H9 (cell line): ENCODE measurements at places on chromosomes 6 and 20.

DNA sequence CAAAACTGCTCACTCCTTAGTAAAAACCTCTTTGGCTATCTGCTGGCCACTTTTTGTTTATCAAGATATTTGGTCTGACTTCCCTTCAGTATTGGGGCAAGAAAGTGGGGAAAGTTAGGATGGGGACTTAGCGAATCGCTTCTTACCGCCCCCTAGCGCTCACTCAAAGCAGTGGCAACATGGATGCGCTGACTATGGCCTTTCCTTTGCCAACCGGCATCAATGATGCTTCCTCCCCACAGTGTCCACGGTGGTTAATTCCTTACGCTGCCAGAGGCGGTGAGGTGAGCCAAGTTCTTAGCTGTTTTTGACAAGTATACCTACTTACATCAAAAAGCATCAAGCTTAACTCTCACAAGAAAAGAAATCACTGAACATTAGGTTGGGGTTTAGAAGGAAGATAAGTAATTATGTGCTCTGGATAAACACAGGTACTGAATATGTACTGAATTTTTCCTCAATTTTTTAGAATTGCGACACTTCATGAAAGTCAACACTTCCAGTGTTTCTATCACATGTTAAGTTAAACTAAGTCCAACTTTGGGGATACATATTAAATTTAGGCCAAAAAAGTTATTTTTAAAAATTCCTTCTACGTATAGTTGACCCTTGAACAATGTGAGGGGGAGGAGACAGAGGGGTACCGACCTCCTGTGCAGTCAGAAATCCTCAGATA lies 86.7 kb downstream of the GMDS start:
- DNase-seq, result peak; percentile 86

- DNase-seq, result peak; percentile 58
Observed at GRCh38 chr20:45111799-45112471, 3.0 kb downstream of the WFDC5 start.

DNA sequence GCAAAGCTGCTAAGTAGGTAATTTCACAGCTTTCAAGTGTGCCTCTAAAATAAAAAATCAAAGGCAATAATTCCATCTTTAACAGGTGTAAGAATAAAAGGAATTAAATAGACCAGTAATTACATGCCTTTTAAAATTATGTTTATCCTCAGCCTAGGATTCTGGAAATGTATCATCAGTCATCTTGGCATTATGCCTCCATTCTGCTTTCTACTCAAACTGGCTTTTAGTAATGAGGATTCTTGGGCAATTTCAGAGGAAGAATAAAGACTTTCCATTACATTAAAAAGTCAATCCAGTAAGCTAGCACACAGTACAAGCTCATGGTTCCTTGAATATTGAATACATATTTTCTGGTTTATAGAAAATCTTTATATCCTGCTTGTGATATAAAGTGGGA lies 44.7 kb downstream of the GSTA2 start:
- no peak for DNase-seq

DNA sequence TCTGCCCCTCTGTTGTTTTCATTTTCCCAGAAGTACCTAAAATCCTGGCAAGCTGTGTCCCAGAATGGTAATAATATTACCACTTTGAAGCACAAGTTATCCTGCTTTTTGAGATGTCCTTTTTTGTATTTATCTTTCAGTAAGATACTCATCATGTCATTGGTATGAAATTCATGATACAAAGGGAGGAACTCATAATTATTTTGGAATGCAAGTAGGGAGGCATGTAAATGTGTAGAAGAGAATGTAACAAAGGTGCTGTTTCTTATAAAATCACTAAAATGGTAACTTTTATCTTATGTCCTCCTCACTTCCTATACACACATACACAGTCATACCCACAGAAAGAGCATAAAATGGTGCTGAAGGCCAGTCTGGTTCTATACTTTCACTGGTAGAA lies 109.9 kb downstream of the CD2AP start:
- no peak for DNase-seq

- DNase-seq, result no peak
Observed at GRCh38 chr20:3246682-3247081, 7.7 kb upstream of the SLC4A11 start.
